Naive thymus-derived CD8-positive, alpha-beta T cell (primary cell): ENCODE measurements at places on chromosomes 6 and 20. TPM values are rescaled to one million over a fixed set of nuclear protein-coding genes. Genes with fewer than 3 reads are reported as not detected.

The NHLRC1 gene
- polyA plus RNA-seq = 0.19 TPM

The SCUBE3 gene
- polyA plus RNA-seq = 0.06 TPM

The SAMD3 gene
- 91.4 TPM for polyA plus RNA-seq

The MYB gene
- polyA plus RNA-seq = 2.5 TPM

The LYRM4 gene
- polyA plus RNA-seq = 56.1 TPM

The RUNX2 gene
- polyA plus RNA-seq = 42.5 TPM

DNA sequence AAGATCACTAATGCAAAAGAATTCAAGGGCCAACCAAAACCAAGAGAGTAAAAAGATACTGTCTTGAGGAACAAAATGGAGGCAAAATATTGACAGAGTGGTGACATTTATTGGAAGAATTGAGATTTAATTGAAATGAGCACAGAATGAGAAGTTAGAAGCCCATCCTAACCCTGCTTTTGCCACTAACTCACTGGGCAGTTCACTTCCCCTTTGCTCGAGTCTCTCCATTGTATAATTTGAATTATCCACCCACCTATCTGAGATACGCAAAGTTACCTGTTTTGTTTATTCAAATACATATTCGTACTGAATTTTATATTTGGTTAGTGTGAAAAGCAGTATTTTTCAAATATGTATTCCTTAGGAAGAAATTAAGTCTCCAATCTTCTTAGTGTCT lies 204.5 kb upstream of the PRDM1 start:
- no peak overlapping the region for H3K4me3 ChIP-seq
- no peaks in the 10 kb centered on the region for H3K36me3 ChIP-seq
- no peak for DNase-seq
- peaks cover 39% of the 10 kb centered on the region for H3K27me3 ChIP-seq

DNA sequence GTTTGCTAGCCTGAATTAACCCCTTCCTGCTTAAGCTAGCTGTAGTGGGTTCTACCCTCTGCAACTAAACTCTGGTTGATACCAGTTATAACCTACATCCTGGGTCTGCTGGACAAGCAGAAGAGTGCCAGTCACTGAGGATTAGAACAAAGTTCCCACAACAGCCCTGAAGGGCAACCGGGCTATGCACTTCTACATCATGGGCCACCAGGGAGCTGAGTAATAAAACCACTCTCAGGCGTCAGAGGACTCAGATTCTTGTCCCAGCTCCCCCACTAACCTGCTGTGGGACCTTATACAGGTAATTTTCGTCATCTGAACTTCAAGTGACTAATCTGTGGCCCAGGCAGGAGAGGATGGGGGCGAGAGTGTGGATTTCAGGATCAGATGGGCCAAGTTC lies 56.8 kb downstream of the EYA2 start:
- H3K4me3 ChIP-seq = no peak overlapping the region
- no peak for DNase-seq
- no peak overlapping the region for H3K27ac ChIP-seq
- no peaks in the 10 kb centered on the region for H3K36me3 ChIP-seq
- no peaks in the 10 kb centered on the region for H3K4me1 ChIP-seq

DNA sequence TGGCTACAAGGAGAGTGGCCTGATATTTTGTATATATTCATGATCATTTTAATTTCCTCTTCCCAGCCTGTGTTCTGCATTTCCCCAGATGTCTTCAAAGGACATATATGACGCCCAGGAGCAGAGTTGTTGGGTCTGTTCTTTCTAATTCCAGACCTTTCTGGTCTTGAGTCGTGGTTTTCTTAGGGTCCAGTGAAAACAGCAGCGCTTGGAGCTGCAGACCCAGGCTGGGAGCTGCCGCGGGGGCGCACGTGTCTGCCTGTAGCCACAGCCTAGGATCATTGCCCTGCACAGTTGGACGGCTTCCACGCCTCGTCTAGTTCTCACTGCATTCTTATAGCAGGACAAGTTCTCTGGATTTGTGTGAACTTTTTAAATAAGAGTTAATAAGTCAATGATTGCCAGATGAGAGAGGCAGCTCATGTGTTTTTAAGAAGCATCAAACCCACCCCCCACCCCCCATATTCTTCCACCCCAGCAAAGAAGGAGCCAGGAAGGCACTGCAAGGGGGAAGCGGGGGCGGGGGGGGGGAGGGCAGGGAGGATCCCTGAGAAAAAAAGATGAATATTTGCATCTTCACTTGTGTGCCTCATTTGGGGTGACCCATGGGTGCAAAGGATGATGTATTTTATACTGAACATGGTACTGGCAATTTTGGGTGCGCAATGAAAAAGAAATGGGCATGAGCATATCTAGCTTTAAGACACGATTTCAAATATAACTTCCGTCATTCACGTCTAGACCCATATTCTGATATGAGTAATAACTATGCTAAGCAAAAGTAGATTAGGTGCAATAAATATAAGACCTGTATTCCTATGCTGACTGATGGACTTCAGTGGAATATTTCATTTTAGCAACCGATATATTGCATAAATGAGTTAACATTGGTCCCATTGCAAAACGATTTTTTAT lies 160.0 kb downstream of the TBXT start:
- no peaks in the 10 kb centered on the region for H3K36me3 ChIP-seq
- H3K27me3 ChIP-seq = peaks cover 83% of the 10 kb centered on the region
- H3K4me1 ChIP-seq = peaks cover 14% of the 10 kb centered on the region
- H3K4me3 ChIP-seq = no peak overlapping the region

GRCh38 chr20:50202677-50203076 lies 12.0 kb downstream of the CEBPB start:
- DNase-seq = no peak
- H3K4me3 ChIP-seq = no peak overlapping the region
- peaks cover 2% of the 10 kb centered on the region for H3K27me3 ChIP-seq
- H3K4me1 ChIP-seq = no peaks in the 10 kb centered on the region
- H3K27ac ChIP-seq = no peak overlapping the region

GRCh38 chr6:168602576-168602975 lies 161.6 kb downstream of the SMOC2 start:
- no peak for DNase-seq
- H3K36me3 ChIP-seq = no peaks in the 10 kb centered on the region
- H3K4me3 ChIP-seq = no peak overlapping the region

DNA sequence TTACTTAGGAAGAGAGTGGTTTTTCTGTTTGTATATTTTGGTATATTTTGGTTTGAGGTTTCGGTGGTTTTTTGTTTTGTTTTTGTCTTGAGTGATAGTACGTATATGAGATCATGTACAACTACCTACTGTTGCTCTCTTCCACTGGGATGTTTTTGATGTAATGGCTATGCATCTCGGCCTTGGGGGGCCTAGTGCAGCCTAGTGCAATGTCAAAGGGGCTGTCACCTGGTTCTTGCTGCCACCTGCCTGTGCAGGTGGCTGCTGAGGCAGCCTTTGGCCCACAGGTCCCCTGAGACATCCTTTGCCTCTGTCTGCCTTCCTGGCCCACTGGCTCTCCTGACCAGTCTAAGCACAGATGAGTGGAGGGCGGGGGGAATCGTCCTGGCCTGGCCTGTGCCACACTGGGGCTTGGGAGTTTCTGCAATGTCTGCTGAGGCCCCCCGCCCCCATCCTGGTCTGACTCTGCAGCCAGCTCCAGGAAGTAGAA lies 546.6 kb downstream of the CD83 start:
- H3K27me3 ChIP-seq = no peaks in the 10 kb centered on the region
- DNase-seq = peak; percentile 36
- no peaks in the 10 kb centered on the region for H3K36me3 ChIP-seq

- peak overlapping the region; percentile 99 for H3K27ac ChIP-seq
- no peaks in the 10 kb centered on the region for H3K36me3 ChIP-seq
- H3K4me1 ChIP-seq = peaks cover 82% of the 10 kb centered on the region
These were observed 8.5 kb downstream of the SYNGAP1 start for GRCh38 chr6:33428224-33428965.

DNA sequence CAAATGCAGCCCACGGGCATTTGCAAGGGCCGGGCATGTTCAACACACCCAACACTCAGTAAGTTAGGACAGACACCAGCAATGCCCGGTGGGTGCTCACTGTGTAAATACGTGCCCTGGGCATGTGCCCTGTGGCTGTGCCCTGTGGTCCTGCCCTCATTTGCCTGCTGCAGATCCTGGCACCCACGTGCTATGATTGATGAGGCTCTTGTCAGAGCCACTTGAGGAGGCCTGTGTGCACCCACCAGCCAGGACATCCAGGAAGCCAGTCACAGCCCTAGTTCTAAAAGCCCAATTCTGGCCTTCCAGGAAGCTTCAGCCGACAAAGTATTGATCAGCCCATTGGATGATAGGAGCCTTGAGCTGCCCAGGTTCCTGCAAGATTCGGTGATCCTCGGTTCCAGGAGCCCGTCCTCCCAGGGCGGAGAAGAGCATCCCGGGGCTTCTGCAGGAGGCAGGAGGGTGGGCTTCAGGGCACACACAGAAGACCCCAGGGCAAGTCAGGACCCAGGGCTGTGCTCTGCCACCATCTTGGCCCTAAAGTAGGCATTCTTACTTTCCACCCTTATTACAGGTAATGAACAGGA lies 223.9 kb downstream of the PREX1 start:
- no peak overlapping the region for H3K4me3 ChIP-seq
- no peak overlapping the region for H3K27ac ChIP-seq
- no peaks in the 10 kb centered on the region for H3K36me3 ChIP-seq
- H3K27me3 ChIP-seq = peaks cover 16% of the 10 kb centered on the region
- H3K4me1 ChIP-seq = no peaks in the 10 kb centered on the region
- no peak for DNase-seq

DNA sequence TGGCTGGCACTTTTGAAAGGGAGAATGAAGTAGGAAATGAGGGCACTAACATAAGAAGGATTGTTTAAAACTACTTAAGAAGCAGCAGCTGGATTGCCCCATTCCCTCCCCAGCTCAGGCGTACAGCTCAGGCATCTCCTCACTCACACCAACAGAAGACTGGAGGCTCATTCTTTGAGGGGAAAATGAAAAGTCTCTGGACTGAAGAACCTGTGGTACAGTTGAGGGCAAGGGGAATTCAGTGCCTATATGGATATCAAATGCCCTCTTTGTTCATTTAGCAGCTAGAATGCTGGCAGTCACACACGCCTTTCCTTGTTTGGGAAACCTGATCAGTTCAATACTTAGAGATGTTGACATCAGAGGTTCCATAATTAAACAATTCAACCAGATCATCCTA lies 502.1 kb upstream of the SOX4 start:
- DNase-seq = no peak
- H3K4me1 ChIP-seq = no peaks in the 10 kb centered on the region
- H3K27ac ChIP-seq = no peak overlapping the region
- H3K27me3 ChIP-seq = no peaks in the 10 kb centered on the region
- H3K36me3 ChIP-seq = peaks cover 49% of the 10 kb centered on the region
- H3K4me3 ChIP-seq = no peak overlapping the region

DNA sequence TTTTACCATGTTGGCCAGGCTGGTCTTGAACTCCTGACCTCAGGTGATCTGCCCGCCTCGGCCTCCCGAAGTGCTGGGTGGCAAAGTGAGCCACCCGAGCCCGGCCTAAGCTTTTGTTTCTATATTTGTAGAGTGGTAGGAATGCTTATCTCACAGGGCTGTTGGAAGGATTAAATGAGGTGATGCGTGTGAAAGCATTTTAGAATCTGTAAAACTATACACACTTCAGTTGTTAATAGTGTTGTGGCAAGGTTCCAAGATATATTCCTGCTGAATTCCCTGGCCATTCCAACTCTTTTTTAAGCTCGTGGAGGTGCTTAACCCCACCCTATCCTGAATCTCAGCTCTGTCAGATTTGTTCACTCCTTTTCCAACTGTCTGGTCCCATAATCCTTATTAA lies 89.9 kb upstream of the AKIRIN2 start:
- H3K4me3 ChIP-seq = no peak overlapping the region
- no peak overlapping the region for H3K27ac ChIP-seq
- H3K36me3 ChIP-seq = no peaks in the 10 kb centered on the region
- peaks cover 16% of the 10 kb centered on the region for H3K4me1 ChIP-seq
- H3K27me3 ChIP-seq = peaks cover 4% of the 10 kb centered on the region

DNA sequence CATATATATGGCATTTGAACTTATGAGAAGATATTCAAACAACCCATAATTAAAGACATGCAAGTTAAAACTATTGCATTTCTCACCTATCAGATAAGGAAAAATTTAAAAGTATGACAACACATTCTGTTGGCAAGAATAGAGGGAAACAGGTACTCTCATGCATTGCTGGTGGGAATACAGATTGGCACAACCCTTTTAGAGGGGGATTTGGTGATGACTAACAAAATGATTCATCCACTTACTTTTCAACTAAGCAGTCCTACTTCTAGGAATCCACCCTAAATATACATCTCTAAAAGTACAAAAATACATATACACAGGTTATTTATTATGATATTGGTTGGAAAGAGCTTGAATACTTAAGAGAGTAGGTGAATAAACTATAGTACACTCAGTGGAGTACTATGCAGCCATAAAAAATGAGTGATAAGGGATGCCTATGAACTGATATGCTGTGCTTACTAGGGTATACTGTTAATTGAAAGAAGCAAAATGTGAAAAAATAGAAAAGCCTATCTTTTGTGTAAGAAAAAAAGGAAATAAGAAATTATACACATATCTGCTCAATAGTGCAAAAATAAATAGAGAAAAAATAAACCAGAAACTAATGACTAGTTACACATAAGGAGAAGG lies 42.2 kb downstream of the ADAT2 start:
- peaks cover 29% of the 10 kb centered on the region for H3K27me3 ChIP-seq
- no peak overlapping the region for H3K27ac ChIP-seq
- H3K36me3 ChIP-seq = no peaks in the 10 kb centered on the region
- no peaks in the 10 kb centered on the region for H3K4me1 ChIP-seq
- no peak overlapping the region for H3K4me3 ChIP-seq
- DNase-seq = no peak
